ENCODE measurements at places on chromosomes 4 and X.
A peak's percentile ranks its signal among the peaks of the same experiment; 100 is the strongest.

GRCh38 chr4:123556526-123556925 lies 159.9 kb downstream of the SPRY1 start:
- no peak for DNase-seq

DNA sequence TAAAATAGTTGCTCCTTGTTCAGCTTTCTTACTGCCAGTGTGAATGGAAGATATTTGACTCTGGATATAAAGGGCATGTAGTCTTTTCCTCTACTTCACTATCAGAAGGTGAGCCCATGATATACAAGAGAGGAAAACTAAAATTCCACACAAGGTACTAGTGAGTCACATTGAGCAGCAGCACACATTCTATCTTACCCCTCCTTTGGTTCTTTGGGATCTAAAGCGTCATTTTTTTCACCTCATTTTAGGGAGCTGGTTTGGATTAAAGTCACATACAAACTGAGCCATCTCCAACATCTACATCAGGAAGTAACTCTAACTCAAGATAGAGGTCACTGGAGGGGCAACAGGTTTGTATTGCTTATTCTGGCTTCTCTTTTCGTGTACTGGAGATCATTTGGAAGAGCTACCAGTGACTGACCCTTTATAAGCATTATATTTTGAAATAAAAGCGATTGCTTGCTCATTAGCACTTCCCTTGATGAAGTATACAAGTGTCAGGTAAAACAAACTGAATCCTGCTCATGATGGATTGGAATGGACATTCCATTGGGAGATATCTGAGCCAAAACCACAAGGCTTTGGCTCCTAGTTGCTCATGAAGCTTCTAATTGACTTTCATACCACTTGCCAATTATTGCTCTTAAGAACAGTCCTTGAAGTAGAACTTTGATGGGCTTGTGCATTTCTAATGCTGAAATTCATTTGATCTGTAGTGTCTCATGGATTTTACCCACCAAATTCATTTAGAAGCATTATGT lies 124.1 kb downstream of the SPCS3 start:
- DNase-seq: no peak

DNA sequence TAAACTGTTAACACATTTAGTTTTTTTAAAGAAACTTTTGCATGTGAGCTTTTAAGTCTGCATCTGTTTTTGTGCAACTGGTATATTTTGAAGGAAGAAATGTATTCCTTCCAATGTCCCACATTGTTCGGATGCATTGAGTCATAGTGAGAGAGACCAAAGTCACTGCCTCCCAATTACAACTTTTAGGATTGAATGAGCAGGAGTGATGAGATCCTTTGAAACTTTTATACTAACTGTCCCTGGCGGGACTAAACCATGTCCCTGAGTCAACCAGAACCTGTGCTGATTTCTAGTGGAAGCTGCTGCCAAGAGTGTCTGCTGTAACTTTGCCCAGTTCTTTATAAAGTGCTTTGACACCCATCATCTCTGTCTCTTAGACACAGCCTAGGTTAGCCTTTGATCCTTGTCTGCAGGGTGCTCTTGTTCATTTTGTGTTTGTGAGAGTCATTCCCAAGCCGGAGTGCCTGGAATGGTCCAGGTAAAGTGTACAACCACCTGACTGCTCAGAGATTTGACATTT lies 122.7 kb downstream of the ZNF518B start:
- no peak for DNase-seq

- DNase-seq: no peak
Measured at GRCh38 chrX:100748108-100748507, 16.2 kb upstream of the SYTL4 start.

DNA sequence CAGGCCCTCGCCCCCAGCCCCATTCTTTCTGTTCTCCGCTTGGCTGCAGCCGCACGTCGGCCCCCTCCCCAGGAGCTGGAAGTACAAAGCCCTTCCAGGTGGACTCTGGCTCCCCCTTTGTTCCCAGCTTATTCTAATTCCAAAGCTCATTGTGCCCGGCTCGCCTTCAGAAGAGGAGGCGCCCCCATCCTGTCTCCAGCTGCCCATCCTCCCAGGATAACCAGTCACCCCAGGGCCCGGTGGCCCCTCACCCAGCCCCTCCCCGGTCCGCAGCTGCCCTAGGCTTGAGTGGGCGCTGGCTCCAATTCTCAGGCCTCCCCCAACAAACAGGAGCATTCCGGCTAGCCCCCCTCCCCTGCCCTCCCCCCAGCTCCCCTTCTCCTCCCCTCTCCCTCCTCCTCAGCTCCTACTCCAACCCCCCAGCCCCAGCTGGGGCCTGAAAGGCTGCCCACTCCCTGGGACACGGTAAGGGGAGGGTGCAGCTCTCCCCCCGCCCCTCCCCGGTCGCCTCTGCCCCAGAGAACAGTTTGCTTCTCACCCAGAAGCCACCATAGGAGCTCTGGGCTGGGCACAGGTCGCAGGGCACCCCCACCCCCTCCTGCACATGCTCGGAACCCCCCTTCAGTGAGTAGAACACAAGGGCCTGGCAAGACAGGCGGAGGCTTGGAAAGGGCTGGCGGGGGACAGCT lies 3.1 kb upstream of the SLC6A8 start:
- DNase-seq: no peak

DNA sequence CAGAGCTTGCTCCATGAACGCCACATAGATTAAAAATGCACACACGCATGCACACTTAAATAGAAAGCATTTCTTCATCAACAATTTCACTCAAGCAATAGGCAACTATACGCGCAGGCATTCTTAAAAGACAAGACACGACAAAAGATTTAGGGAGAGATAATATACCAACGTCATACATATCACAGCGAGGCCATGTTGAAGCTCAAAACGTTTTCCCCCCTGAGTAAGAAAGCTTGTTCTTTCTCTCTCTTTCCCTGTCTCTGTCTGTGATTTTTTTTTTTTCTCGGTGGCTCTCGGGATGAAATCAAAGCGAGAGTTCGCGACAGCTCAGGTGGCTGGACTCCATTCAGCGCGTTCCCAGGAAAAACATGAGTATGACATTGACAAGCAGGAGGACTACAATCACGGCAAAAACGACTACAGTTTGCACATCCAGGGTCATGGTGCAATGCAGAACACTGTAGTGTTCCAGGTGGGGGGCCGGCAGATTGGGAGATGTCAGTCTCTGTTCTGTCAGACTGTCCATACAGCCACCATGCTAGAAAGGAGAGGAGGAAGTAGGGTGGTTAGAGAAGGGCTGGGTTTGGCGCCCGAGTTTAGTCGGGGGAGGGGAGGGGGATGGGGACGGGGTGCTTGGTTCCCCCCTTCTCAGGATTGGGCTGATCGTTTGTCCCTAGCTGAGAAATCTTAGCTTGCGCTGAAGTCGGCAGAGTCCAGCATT lies 30.7 kb downstream of the ARHGEF9 start:
- peak; percentile 7 for DNase-seq

GRCh38 chrX:32545101-32545500 lies 666.2 kb downstream of the DMD start:
- no peak for DNase-seq

- peak; percentile 58 for DNase-seq
Measured at GRCh38 chr4:78569306-78569821, 17.8 kb downstream of the ANXA3 start.

DNA sequence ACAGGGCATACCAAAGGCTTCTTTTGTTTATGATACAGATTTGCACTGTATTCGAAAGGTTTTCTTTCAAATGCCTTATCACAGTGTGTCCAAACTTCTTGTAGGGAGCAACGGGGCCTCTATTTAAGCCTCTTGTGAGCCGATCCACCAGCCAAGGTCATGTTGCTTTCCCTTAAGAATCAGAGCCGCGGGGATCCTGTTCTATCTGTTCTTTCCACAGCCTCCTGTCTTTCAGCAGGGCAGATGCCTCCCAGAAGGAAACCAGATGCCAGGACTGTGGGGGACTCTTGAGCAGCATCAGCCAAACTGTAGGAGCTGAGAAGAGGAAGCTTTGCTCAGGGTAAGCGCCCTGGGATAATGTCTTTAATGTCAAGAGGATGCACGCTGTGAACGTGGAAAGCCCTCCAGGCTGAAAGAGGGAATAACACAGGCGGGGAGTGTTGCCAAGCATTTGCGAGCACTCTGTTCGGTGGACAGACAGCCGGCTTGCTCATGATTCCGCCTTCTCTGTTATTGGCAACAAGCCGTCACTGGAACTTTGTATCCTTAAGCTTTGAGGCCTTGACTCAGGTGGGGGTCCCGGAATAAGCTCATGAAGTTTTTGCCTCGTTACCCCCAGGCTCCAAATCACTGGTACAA lies 279.8 kb upstream of the FRG1 start:
- DNase-seq: no peak

DNA sequence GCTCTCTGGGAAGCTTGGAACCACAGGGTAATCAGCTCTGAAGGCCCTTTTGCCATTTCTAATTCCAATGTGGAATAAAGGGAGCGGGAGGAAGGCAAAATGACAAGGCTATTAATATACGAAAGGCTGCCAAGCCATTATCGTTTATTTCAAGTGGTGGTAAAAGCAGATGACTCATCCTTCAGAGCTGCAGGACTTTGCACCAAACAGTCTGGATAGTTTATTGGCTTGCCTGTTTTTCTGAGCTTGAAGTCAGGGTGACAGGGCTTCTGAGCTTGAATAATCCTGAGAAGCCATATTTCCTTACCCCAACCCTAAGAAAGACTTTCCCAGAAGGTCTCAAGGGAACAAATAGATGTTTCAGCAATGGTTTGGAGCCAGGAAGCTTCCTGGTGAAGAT lies 7.7 kb upstream of the GABRE start:
- DNase-seq: no peak

GRCh38 chr4:17630228-17630627 lies 15.8 kb downstream of the MED28 start:
- no peak for DNase-seq

GRCh38 chr4:30968926-30969325 lies 248.8 kb downstream of the PCDH7 start:
- DNase-seq: no peak

- no peak for DNase-seq
Measured at GRCh38 chr4:629915-630641, 4.7 kb downstream of the PDE6B start.

DNA sequence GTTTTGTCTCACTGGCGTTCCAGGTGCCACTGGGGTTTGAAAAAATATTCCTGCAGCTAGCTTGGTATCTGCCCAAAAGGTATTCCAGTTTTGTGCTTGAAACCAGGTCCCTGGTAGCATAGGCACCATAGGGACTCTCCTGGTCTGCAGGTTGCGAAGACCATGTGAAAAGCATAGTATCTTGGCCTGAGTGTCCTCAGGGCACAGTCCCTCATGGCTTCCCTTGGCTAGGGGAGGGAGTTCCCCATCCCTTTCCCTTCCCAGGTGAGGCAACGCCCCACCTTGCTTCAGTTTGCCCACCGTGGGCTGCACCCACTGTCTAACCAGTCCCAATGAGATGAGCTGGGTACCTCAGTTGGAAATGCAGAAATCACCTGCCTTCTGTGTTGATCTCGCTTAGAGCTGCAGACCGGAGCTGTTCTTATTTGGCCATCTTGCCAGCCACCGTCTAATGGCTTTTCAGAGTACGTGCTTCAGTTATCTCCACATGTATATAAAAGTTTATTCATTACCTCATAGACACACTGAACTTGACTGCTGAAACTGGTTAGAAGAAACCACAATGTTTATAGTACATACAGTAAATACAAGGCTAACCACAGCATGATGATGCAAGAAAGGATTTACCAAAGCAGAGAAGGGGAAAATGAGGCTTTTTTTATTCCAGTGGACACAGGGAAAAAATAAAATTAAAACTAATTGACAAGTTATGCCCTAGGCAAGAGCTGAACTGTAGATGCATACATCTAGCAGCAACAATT lies 10.6 kb downstream of the PBDC1 start:
- no peak for DNase-seq

DNA sequence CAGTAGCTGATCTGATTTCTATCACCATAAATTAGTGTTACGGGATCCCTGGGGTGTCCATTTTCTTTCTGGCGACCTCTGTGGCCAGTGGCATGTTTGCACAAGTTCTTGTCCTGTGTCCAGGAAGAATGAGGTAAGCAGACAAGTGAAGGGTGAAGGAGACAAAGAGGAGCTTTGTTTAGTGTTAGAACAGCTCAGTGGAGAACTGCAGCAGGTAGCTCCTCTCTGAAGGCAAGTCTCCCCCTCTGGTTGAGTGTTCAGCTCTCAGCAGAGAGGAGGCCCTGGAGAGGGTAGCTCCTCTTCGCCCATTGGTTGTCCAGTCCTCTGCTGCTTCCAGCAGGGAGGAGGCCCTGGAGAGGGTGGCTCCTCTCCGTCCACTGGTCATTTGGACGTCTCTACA lies 47.2 kb downstream of the DMP1 start:
- DNase-seq: no peak

GRCh38 chr4:8737075-8737474 lies 134.6 kb downstream of the HMX1 start:
- DNase-seq: no peak

GRCh38 chr4:140243278-140243753 lies 89.3 kb upstream of the MAML3 start:
- DNase-seq: peak; percentile 30

DNA sequence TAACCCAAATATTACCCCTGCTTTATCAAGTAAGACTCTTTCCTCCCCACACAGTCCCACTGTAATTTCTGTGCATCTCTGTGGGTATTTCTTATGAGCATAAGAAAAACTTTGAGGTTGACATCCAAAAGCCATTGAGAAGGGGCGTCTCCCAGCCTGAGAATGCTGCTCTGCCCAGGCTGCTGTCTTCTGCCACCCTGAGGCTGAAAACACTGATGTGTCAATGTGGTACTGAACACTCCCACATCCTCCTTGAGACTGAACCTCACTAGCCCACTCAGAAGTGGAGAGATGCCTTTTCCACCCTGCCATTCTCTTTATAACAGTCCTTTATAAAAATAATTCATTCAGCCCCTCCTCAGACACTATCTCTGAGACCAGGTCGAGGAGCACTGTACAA lies 120.8 kb downstream of the SMIM20 start:
- no peak for DNase-seq

GRCh38 chr4:66604192-66604591 lies 933.9 kb upstream of the EPHA5 start:
- no peak for DNase-seq

GRCh38 chr4:119103263-119103662 lies 32.4 kb upstream of the MYOZ2 start:
- DNase-seq: peak; percentile 65

GRCh38 chrX:18983666-18984380 lies at the start of gene PHKA2:
Gene PHKA2 (minus strand): TSS chrX:18984114. CDS start chrX:18983932, 182 bp downstream.
- peak; percentile 76 for DNase-seq

DNA sequence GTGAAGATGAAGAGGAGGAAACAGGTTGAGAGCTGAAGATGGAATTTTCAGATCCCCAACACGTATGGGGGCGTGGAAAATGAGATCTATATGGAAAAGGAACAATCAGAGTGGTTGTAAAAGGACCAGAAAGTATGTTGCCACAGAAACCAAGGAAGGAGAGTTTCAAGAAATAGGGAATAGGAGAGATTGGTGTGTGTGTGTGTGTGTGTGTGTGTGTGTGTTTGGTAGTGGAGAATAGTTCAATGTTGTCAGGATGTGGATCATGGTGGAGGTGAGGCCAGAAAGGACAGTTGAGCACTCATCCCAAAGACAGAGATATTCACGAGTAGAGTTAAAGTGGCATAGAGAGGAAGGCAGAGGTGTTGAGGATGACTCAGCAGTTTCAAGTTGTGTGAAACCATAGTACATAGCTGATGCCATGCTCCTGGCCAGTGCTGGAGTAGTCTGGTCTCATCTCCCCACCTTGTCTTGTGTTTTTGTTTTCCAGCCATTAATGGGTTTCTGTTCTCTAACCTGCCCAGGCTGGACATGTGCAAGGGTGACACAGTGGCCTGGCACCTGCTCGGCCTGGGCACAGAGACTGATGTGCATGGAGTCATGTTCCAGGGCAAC lies 36.1 kb downstream of the HEPH start:
- DNase-seq: no peak
